Suppressor macrophage treated with lipopolysaccharide for 4 hours (primary cell): ENCODE measurements at places on chromosomes 13 and 19.

DNA sequence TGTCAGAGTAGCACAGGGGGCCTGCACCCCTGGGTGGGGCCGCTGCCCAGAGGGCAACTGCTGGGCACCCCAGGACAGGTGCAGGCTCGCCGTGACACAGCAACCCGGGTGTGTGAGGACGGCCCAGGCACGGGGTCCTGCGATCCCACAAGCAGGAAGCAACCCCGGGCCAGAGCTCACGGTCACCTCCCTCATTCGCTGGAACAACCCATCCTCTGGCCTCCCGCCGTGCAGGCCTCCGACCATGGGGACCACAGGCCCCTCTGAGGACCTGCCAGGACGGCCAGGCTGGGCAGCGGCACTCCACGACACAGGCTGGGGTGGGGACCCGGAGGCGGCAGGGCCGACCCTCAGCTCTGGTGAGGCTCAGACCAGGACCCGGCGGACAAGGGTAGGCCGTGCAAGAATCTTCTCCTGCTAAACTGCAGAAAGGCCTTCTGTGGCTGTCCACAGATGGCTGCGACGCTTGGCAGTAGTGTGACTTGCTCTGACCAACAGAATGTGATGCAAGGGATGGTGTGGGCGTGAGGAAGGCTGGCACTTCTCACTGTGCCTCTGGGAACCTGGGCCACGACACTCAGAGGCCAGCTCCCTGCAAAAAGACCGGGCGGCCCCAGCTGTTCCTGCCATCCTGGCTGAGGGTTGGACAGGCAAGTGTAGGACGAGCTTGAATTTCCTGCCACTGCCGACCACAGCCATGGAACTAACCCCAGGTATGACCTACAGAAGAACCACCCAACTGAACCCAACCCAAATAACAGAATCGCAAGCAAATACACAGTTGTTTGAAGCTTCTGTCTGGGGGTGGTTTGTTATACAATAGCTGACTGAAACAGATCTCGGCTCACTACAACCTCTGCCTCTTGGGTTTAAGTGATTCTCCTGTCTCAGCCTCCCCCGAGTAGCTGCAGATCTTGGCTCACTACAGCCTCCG, 26.5 kb downstream of the PIP5K1C start:
- DNase-seq, result peak; percentile 69

DNA sequence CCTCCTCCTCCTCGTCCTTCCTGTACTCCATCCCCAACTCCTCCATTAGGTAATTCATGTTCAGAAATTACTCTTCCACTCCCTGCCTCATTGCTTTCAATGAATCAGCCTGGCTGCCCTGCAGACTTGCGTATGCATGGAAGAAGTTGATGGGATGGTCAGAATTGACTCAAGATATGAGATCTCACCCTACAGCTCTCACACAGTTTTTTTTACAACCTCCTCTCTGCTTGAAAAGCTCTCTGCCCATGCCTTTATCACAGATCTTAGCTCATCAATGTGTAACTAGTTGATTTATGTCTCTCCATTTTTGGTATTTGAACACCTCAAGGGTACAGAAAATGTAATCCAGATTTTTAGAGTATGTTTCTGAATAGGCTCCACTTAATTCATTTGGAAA, 506.9 kb downstream of the TBC1D4 start:
- DNase-seq, result no peak

DNA sequence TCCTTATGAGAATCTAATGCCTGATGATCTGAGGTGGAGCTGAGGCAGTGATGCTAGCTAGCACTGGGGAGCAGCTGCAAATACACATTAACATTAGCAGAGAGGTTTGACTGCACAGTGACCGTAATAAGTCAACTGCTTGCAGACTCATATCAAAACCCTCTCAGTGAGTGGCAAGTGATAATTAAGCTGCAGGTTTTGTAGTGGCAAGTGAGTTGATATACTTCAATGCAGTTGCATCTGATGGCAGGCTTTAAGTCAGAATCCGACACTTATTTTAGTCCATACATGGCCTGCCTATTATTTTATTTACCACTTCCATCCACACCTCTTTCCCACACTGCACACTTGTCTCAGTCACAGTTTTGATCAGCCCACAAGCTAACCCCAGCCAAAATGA, 209.2 kb upstream of the IRS2 start:
- DNase-seq, result no peak

DNA sequence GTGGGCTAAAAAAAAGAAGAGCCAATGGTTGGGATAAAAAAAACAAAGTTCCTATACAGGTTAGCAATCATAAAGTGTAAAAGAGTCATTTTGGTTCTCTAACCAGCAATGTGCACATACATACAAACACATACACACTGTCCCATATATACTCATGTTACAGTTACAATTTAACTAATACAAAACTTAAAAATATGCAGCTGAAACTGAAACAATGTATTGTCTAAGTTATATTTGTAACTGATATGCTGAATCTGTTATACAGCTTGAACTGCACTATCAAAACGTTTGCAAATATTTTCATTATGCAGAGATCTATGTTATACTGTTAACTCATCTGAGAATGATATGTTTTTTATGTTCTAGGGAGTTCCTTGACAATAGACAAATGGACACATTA, 173.7 kb downstream of the KLF12 start:
- DNase-seq, result no peak
